ENCODE measurements at places on chromosomes 11 and 22.

GRCh38 chr11:84800755-84801346 is 826.3 kb downstream of the DLG2 start:
- peak; percentile 75 for DNase-seq

DNA sequence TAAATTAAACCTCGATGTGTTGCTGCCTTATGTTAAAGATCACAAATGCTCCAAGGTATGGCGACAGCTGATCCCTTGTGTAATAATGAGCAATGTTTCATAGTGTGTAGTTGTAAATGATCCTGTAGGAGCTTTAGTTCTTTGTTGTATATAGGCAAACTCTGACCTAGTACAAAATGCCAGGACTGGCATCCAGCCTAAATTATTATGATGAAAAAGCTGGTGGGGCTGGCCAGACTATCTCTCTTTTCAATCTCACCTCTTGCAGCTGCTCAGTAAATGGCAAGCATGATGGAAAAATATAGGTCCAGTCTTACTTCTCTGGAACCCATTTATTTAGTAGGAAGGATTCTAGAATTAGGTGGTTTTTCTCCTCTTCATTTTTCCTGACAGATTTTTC is 345.1 kb upstream of the C11orf87 start:
- DNase-seq: no peak

DNA sequence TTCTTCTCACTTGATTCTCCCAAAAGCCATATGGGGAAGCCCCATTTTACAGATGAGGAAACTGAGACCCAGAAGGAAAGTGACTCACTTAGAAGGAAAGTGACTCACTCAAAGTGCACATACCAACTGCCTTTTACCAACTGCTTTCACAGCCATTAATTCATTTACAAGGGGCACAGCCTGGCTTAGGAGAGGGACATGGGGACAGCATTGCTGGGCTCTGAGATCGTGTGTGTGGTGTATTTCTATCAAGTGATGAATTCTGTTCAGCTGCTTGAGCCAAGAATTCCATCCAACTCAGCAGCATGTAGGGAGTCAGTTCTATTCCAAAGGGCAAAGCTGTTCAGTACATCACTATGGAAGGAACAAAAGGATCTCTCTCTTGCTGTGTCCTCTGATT is 23.5 kb upstream of the PAK1 start:
- DNase-seq: no peak

- no peak for DNase-seq
Observed at GRCh38 chr11:122893131-122893530, 10.6 kb downstream of the JHY start.
